ENCODE measurements at places on chromosomes 3 and 15. TPM values are rescaled to one million over a fixed set of nuclear protein-coding genes. Genes with fewer than 3 reads are reported as not detected.

ACVR2B gene
- 7.5 TPM for total RNA-seq

CHRFAM7A gene
- total RNA-seq = 0.36 TPM

CFAP100 gene
- total RNA-seq = not detected

FAM43A gene
- 2.4 TPM for total RNA-seq

BNC1 gene
- total RNA-seq = 61.2 TPM

GXYLT2 gene
- 11.2 TPM for total RNA-seq

EAF2 gene
- 4.2 TPM for total RNA-seq

CCR9 gene
- total RNA-seq = not detected

ZNF662 gene
- total RNA-seq = 1.2 TPM

ALDH1A2 gene
- 0.85 TPM for total RNA-seq

SCAANT1 gene
- not detected for total RNA-seq

BHLHE40 gene
- total RNA-seq = 48.9 TPM

POTEB3 gene
- not detected for total RNA-seq

COMMD4 gene
- total RNA-seq = 31.2 TPM

UMPS gene
- total RNA-seq = 39.3 TPM

PAK6 gene
- total RNA-seq = 20.3 TPM

IDH2 gene
- total RNA-seq = 22.9 TPM

ALPK3 gene
- under 0.01 TPM for total RNA-seq

DZIP1L gene
- total RNA-seq = 0.34 TPM

IQCF5 gene
- total RNA-seq = not detected

GABRG3 gene
- not detected for total RNA-seq

SERINC4 gene
- not detected for total RNA-seq

KNG1 gene
- total RNA-seq = not detected

DNAJB8 gene
- not detected for total RNA-seq

EPHB1 gene
- total RNA-seq = 0.07 TPM

CA12 gene
- total RNA-seq = 211 TPM

FETUB gene
- not detected for total RNA-seq

PLSCR2 gene
- 0.28 TPM for total RNA-seq

SLC28A1 gene
- not detected for total RNA-seq

CD80 gene
- not detected for total RNA-seq

GOLGA8O gene
- not detected for total RNA-seq

GABRR3 gene
- not detected for total RNA-seq

ISL2 gene
- 0.14 TPM for total RNA-seq

GYG1 gene
- 31.4 TPM for total RNA-seq
